ENCODE measurements at places on chromosomes 2 and 18.

DNA sequence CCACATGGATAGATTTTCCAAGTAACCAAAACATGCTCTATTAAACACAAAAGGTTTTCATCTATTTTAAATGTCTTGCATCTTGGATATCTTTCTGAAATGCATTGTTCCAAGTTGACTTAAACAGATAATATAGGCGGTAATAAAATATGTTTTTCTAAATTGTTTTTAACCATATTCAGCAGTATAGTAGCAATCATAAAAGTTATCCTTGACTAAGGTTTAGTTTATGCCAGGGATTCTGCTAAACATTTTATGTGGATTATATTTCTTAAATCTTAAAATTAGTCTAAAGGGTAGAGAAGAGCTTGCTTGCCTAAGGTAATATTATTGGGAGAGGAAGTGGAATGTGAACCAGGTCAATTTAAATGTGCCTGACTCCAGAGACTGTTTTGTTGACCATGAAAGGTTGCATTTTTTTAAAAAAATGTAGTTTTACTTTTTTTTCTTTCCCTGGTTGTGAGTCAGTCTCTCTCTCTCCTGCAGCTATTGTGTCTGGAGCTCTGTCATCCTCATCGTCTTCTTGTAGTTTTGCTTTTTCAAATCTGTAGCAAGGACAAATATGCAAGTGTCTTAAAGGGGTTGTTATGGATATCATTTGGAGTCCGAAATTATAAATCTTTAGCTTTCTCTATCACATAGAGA lies 309.1 kb upstream of the COL3A1 start:
- no peak for DNase-seq

DNA sequence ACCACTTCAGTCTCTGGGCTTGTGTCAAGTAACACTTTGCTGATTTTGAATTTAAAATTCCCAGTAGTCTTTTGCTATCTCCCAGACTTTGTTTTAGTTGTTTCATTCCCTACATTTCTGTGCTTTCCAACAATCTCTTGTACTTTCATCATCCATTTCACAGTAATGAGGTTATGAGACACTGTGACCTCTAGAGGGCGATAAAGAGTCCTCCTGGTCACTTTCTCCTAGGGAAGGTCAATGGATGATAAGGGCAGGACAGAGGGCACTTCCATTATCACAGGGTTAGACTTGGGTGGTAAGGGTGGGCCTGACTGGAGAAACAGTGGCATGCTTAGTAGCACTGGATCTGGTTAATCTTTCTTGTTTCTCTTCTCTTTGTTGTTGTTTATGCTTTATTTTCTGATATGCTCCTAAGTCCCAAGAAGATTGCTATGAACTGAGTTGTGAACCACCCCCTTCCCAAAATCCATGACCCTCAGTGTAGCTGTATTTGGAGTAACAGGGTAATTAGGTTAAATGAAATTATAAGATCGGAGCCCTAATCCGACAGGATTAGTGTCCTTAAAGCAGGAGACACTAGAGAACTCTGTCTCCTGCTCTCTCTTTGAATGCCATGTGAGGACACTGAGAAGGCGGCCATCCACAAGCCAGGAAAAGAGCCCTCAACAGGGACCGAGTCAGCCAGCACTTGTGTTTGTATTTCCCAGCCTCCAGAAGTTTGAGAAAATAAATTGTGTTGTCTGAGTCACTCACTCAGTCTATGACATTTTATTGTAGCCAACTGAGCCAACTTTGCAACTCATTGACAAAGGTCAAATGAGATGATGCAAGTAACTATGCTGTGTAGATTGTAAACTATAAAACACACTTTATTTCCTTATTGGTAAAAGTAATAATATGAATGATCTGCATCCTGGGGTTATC lies 779.2 kb downstream of the CNTNAP5 start:
- DNase-seq: peak; percentile 19

DNA sequence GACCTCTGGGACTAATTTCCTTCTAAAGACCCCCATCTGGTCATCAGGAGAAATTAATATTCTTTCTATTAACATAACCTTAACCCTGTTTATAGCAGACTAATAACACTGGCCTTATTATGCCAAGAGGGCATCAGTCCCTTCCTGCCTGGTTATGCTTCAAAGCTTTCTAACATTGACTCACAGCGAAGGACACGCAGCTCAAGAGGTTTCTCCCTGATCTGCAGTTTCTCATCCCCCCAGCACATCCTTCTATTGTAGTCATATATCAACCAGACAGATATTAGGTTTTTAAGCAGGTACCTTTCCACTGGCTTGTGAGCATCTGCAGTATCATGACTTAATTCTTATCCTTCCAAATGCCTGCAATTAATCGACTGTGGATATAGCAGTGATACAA lies 100.0 kb upstream of the CXCR4 start:
- no peak for DNase-seq

DNA sequence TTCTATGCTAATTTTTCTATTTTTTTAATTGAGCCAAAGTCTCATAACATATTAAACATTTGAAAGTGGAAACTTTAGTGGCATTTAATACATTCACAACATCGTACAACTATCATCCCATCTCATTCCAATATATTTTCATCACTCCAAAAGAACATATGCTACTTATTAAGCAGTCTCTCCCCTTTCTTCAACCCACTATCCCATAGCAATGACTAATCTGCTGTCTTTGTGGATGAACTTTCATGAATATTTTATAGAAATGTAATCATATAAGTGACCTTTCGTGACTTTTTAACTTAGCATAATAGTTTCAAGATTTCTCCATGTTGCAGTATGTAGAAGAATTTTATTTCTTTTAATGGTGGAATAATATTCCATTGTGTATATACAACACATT lies 90.3 kb downstream of the CCDC178 start:
- no peak for DNase-seq

Data from NCI-H510A treated with DMSO at 0.1 percent for 48 hours (cell line).